ENCODE measurements at places on chromosomes 6 and 20.

- DNase-seq: no peak
Observed at GRCh38 chr6:147170269-147170668, 33.9 kb upstream of the STXBP5 start.

- DNase-seq: no peak
Observed at GRCh38 chr20:44811150-44811685, 872 bp upstream of the RIMS4 start.

- no peak for DNase-seq
Observed at GRCh38 chr6:13479206-13479800, 8.1 kb downstream of the GFOD1 start.

- no peak for DNase-seq
Observed at GRCh38 chr6:150636808-150637207, 37.1 kb downstream of the PLEKHG1 start.

- no peak for DNase-seq
Observed at GRCh38 chr6:20252311-20252710, 40.0 kb upstream of the MBOAT1 start.

DNA sequence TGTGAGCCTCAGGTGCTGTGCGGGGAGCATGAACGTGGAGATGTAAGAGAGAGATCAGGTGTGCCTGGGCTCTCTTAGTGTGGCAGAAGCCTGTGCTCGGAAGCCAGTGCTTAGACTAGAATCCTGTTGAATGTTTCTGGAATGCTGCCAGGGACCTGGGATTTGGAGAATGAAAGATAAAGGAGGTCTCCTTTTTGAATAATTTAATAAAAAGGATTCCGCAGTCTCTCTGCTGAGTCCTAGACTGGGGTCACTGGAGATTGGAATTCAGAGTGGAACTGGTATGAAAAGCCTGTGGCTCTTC lies 18.8 kb upstream of the EFCAB8 start:
- no peak for DNase-seq

GRCh38 chr6:13710552-13711323 lies 897 bp downstream of the RANBP9 start:
- no peak for DNase-seq

DNA sequence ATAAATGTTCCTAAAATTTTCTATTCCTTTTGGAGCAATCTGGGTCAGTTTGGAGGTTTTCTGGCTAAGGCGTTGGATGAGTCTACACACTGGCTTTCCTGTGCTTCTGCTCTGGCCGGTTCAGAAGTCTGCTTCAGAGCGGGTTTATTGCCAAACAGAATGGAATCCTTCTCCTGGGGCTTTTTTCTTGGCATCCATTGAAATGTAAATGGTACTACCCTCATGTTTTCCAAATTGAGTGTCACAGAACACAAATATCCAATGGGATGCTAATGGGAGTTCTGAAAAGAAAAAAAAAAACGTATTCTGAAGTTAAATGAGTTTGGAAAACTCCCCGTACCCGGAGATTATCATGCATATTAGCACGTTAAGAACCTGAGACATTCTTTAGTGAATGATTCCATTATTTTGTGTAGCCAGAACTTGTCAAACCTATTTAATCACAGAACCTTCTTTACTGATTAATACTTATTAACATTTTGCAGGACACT lies 930.3 kb downstream of the QKI start:
- no peak for DNase-seq

- no peak for DNase-seq
Observed at GRCh38 chr6:159094444-159095252, 49.9 kb upstream of the TAGAP start.

GRCh38 chr6:45946352-45946751 lies 69.3 kb downstream of the CLIC5 start:
- DNase-seq: no peak

DNA sequence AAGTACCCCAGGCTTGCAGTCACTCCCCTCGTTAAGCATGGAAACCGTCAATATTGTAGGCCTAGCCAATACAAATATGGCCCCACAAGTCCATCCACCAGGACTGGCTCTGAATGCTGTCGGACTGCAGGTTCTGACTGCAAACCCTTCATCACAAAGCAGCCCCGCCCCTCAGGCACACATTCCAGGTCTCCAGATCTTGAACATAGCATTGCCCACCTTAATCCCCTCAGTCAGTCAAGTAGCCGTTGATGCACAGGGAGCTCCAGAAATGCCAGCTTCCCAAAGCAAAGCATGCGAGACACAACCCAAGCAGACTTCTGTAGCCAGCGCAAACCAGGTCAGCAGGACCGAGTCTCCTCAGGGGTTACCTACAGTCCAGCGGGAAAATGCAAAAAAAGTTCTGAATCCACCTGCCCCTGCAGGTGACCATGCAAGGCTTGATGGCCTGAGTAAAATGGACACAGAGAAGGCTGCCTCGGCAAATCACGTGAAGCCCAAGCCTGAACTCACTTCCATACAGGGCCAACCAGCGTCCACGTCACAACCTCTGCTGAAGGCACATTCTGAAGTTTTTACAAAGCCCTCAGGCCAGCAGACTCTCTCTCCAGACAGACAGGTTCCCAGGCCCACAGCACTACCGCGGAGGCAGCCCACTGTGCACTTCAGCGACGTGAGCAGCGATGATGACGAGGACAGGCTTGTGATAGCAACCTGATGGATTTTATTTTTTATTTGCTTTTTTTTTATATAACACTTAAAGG lies 126.2 kb upstream of the EDN1 start:
- no peak for DNase-seq

DNA sequence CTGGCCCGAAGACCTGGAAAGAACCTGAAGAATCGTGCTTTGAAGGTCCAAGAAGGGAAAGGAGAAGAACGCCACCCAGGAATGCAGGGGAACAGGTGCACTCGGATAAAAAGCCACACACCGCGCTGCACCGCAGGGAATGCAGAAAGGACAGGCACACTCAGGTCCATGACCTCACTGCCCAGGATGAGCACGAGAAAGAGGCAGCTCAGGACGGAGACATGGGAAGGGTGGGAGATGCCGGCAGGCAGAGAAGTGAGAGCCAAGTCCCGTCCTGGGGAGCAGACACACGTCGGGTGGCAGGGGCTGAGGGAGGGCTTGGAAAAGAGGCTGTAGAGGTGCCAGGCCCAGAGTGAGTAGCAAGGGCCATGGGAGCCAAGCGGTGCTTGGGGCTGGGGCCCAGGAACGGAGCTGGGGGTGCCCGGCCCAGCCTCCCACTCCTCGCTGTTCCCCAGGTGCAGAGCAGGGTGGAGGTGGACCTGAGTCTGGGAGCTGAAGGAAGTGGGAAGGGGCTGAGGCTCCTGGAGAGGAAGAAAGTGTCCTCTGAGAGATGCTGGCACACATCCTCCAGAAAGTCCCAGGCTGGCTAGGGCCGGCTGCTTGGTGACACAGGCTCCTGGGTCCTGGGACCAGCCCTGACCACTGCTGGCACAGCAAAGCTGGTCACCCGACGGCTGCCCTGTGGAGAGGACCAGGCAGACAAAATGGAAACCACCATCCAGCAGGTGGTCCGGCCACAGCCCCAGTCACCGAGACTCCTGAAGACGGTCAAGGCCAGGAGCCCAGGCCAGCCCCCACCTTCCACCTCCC lies 91.3 kb downstream of the PSMB1 start:
- no peak for DNase-seq

GRCh38 chr6:34523441-34524206 lies 32.5 kb downstream of the SPDEF start:
- DNase-seq: no peak

DNA sequence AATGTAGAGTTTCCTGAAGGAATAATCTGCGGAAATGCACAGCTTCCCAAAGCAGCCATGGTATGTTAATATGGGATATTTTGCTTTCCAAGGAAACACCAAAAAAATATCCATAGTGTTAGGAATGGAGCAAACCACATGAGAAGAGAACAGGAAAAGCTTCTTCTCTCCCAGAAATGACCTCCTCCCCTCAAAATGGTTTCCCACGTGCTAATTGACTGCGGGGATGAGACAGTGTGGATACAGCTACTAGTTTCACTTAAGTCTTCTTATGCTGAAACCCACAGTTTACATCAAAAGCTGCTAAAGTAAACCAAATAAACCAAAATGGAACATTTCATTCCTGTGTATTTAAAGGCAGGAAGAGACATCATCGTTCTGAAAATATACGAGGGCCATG lies 69.4 kb downstream of the FYN start:
- no peak for DNase-seq

DNA sequence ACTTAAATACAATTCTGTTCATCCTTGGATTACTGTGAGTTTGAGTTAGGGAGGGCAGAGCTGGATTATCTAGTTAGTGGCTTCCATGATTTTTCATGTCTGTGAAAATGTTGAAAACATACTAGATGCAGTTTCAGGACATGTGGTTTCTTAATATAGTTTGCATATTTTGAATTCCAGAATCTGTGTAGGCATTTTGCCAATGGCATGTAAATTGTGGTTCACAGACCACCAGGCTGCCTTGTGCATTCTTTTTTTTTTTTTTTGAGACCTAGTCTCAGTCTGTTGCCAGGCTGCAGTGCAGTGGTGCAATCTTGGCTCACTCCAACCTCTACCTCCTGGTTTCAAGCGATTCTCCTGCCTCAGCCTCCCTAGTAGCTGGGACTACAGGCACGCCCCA lies 42.8 kb downstream of the CDC5L start:
- DNase-seq: no peak

DNA sequence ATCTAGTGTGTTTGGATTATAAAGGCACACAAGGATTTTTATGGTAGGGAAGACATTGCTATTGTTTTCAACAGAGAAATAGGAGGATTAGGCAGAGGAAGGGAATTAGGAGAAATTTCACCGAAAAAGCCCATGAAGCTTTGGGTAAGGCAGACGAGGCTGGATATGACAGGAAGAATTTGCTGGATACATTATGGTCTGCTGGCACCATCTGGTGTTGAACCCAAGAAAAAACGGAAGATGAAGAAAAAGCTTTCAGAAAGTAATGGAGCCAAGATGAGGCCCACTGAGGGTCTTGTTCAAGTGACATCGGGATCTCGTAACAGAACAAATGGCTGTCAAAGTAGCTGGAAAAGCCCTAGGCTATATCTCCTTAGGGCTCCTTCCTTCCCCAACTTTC lies 56.5 kb downstream of the OR2J2 start:
- DNase-seq: no peak

GRCh38 chr6:37288247-37288646 lies 30.3 kb upstream of the TMEM217 start:
- no peak for DNase-seq

DNA sequence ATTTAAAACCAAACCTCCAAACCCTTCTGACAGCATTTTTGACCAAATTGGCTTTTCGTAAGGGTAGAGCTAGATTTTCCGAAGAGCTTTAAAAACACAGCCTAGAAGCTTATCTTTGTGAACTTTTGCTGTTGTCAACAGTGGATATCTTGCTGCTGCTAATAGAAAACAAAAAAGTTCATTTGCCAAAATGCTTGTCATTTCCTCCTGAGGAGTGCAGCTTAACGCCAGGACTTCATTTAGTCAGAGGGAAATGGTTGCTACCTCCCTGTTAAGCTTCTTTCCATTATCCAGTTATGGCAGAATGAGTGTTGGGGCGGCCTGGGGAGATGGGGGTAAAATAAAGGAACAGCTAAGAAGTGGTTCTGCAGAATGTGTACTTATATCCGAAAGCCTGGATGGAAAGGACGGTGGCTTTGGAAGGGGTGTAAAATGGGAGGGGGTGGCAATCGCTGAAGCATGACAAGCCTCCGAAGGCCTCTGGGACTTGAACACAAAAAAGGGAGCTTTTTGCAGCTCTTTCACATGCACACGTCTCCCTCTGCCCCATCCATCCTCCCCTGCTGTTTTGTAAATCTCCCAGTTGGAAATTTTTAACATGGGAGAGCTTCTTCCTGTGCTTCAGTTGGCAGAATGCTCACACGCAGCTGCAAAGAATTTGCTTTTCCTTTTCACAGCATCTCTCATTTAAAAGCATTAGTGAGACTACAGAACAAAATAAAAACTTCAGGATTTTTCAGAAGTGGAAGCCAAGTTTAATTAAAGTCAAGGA lies 22.5 kb downstream of the JARID2 start:
- DNase-seq: no peak

- DNase-seq: no peak
Observed at GRCh38 chr20:44020406-44021148, 105.9 kb downstream of the TOX2 start.

GRCh38 chr6:84731901-84732300 lies 32.5 kb downstream of the TBX18 start:
- DNase-seq: no peak

DNA sequence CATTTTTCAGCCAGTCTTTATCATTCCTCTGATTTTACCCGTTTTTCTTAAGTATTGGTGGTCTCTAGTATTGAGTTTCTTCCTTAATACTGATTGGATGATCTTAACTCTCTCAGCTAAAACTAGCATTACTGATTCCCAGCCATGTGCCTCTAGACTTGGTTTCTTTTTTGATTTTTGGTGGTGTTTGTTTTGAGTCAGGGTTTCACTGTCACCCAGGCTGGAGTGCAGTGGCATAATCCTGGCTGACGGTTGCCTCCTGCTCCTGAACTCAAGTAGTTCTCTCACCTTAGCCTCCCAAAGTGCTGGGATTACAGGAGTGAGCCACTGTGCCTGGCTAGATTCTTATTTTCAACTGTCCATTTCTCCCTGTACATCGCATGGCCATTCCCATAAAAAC lies 24.9 kb downstream of the DPPA5 start:
- DNase-seq: no peak

DNA sequence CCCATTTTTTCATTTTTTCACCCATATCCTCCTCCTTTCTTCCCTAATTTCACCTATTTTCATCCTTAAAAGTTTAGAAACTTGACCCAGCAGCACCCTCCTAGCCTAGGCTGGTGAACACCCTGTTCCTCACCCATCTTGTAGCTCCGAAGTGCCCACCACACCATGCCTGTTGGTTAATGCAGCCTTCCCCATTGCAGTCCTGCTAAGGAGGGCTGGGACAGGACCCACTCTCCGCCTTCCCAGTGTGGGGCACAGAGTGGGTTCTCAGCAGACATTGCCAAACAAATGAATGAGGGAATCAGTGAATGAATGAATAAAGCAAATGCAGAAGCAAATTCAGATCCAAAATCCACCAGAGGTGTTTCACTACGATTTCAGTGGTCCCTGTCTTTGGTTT lies 45.7 kb downstream of the CTCFL start:
- no peak for DNase-seq

- no peak for DNase-seq
Observed at GRCh38 chr20:22795871-22796270, 211.5 kb upstream of the FOXA2 start.

DNA sequence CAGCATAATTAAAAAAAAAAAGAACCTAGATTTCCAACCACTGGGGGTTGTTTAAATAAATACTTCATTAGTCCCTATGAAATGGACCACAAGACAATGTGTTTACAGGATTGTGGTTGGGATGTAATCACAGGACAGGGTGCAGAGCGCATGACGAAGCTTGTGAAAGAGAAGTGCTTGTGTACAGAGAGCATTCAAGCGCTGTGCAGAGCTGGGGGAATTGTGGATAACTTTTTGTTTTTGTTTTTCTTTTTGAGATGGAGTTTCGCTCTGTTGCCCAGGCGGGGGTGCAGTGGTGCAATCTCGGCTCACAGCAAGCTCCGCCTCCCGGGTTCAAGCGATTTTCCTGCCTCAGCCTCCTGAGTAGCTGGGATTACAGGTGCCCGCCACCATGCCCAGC lies 22.3 kb downstream of the LAMA5 start:
- no peak for DNase-seq

- DNase-seq: no peak
Observed at GRCh38 chr6:88238065-88238464, 71.9 kb upstream of the CNR1 start.

Data from activated T-cell treated with anti-CD3 and anti-CD28 coated beads for 4 hours (primary cell).